ENCODE measurements at places on chromosomes 7 and 10. TPM values are rescaled to one million over a fixed set of nuclear protein-coding genes. Genes with fewer than 3 reads are reported as not detected.

The MYL10 gene
- total RNA-seq: not detected

The GIMAP2 gene
- 55.9 TPM for total RNA-seq

The SPAM1 gene
- not detected for total RNA-seq

The LIPM gene
- not detected for total RNA-seq

The FRMPD2 gene
- total RNA-seq: not detected

The GBX1 gene
- total RNA-seq: not detected

The SLC18A3 gene
- total RNA-seq: under 0.01 TPM

The ADGRA1 gene
- total RNA-seq: not detected
